Stimulated activated CD8-positive, alpha-beta memory T cell treated with anti-CD3 and anti-CD28 coated beads, Interleukin-7, amount 100 ng/mL, for 1 hour (primary cell): ENCODE measurements at places on chromosomes 6 and 20.

DNA sequence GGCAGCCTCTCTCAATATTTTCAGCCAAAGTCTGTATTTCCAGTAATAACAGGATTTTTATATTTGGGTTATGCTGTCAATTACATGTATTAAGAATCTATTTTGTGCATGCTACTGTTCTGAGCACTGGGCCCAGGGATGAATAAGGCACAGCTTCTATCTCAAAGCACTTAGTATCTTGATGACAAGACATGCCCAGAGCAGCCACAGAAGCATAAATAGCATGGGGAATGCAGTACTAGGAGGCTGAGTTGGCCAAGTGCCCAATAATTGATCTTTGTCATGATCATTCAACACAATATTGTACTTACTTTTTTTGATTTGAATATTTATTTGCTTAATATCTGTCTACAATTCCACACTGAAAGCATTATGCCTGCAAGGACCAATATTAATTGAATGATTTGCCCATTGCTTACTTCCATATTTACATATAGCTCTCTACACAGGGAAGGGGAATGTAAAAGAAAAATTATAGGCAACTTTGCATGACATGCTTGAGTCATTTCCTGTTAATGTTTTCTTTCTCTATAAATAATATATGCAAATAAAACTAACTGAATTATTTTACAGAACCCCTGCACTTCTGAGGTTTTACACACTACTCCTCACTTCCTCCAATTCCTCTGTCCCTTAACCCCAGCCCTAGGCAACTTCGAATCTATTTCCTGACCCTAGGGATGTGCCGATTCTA is 298.9 kb upstream of the BMP2 start:
- DNase-seq = no peak

DNA sequence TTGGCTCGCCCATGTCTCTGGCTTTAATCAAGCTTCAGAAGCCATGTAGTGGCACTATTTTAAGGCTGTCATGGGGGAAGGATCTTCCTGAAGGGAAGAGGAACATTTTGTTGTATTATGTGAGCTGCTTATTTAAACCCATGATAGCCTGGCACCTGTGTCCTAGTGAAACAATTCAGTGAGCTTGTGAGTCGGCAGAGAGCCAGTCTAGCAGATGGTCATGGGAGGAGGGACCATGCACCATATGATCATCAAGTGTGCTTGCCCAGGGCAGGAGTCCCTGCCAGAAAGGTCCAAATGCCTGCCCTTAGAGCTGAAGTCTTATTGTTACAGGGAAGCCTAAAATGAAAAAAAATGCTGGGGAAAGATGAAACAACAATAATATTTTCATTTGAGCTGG is 132.9 kb downstream of the PRDM13 start:
- no peak for DNase-seq

DNA sequence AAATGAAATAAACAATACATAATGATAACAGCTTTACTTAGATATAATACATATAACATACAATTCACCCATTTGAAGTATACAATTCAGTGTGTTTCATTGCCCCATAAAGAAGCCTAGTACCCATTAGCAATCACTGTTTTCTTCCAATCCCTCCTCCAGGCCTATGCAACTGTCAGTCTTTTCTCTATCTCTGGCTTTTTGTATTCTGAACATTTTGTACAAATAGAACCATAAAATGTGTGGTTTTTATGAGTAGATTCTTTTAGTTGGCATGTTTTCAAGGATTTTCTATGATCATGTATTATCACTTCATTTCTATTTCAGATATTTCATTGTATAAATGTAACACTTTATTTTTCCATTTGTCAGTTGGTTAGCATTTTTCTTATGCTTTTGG is 54.6 kb upstream of the MYO6 start:
- DNase-seq = no peak

- no peak for DNase-seq
Measured at GRCh38 chr20:48824830-48825565, 2.8 kb downstream of the PREX1 start.

DNA sequence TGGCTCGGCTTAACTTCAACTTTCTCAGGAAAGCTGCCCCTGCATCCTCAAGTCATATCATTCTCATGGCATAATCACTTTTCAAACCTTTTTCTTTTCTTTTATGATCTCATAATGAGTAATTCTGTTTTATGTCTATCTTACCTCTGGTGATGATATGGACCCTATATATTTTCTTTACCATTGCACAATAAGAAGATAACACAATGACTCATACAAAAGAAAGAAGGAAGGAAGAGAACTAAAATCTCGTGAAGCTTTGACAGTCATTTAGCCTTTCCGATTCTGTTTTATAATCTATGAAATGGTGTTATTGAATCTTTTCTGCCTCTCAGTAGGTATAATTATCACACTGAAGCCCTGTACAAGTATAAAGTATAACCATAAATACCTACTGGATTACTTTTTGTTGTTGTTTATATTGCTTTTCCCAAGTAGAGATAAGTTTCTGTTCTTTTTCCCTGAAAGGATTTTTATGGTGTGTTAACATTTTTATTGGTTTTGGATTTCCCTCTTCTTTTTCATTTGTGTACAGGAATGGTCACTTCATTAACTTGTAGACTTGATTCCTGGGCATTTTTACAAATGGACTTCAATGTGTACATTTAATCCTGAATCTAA is 300.9 kb downstream of the LAMA2 start:
- DNase-seq = no peak

DNA sequence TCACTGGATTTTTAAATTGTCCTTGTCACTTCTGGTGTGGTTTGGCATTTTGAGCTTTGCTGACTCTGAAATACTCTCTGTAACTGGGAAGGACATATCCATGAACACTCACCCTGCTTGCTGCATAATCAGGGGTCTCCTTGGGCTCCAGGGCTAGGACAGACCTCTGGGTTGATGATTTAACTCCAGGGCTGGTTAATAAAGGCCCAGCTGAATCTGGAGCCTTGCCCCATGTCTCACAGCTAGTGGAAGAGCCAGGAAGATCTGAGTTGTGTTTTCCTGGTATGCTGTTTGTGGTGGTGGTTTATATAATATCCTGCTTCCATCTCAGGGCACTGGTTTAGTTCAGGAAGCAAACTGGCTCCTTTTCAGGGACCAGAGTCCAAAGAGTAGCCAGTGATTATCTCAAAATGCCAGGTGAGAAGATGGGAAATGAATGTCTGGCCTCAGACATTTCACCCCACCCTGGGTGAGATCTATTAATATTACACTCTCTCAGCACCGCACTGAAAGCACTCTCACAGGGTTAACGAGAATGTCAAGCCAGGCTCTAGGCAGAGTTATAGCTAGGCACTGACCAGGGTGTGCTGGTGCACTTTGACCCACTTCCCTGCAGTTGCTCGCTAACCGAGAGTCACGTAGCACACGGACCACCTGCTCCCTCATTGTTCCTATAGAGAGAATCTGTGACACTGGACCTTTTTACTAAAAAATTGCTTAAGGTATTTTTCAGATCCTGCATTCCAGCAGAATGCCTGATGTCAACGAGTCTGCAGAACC is 90.1 kb upstream of the SLC22A16 start:
- DNase-seq = no peak

- DNase-seq = no peak
Measured at GRCh38 chr6:32568561-32568960, 21.1 kb downstream of the HLA-DRB1 start.

DNA sequence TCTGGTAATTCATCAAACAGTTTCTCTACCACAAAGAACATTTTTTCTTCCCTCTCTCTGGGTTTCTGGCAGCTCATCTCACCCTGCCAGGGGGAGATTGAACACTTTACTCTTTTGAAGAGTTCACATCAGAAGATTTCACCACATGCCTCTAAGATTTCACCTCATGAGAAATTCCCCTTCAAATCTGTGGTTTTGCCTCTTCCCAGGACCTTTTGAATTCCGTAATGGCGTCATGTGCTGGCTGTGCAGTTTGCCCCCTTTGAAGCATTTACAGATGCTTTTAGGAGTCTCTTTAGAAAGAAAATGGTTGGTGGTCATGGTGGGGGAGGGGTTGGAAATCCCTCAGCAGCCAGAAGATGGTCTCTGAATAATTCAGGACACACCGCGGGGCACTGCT is 486.1 kb downstream of the QKI start:
- no peak for DNase-seq

- DNase-seq = no peak
Measured at GRCh38 chr6:163449076-163449475, 34.6 kb downstream of the QKI start.

GRCh38 chr20:57448764-57449354 is 57.7 kb downstream of the RBM38 start:
- DNase-seq = no peak
